ENCODE measurements at places on chromosomes 12 and 14. TPM values are rescaled to one million over a fixed set of nuclear protein-coding genes. Genes with fewer than 3 reads are reported as not detected.

Gene RALGAPA1
- total RNA-seq: 99.5 TPM

Gene ZNF664
- total RNA-seq: 67.8 TPM

Gene RD3L
- total RNA-seq: not detected

Gene RND1
- 3.8 TPM for total RNA-seq

Gene DDX51
- total RNA-seq: 18.0 TPM

Gene FOXG1
- 0.15 TPM for total RNA-seq

Gene NKX2-1
- total RNA-seq: 0.18 TPM

GRCh38 chr14:103516426-103517173 is 6.0 kb downstream of the CKB start:
- no peaks in the 10 kb centered on the region for H3K27me3 ChIP-seq
- no peaks in the 10 kb centered on the region for H3K36me3 ChIP-seq
- no peak overlapping the region for H3K27ac ChIP-seq
- no peak overlapping the region for H3K4me3 ChIP-seq
- peak; percentile 29 for DNase-seq

GRCh38 chr14:34691206-34691605 is 23.2 kb downstream of the CFL2 start:
- H3K4me3 ChIP-seq: no peak overlapping the region
- no peaks in the 10 kb centered on the region for H3K36me3 ChIP-seq
- DNase-seq: no peak
- H3K4me1 ChIP-seq: no peaks in the 10 kb centered on the region
- no peak overlapping the region for H3K27ac ChIP-seq
- H3K27me3 ChIP-seq: no peaks in the 10 kb centered on the region

DNA sequence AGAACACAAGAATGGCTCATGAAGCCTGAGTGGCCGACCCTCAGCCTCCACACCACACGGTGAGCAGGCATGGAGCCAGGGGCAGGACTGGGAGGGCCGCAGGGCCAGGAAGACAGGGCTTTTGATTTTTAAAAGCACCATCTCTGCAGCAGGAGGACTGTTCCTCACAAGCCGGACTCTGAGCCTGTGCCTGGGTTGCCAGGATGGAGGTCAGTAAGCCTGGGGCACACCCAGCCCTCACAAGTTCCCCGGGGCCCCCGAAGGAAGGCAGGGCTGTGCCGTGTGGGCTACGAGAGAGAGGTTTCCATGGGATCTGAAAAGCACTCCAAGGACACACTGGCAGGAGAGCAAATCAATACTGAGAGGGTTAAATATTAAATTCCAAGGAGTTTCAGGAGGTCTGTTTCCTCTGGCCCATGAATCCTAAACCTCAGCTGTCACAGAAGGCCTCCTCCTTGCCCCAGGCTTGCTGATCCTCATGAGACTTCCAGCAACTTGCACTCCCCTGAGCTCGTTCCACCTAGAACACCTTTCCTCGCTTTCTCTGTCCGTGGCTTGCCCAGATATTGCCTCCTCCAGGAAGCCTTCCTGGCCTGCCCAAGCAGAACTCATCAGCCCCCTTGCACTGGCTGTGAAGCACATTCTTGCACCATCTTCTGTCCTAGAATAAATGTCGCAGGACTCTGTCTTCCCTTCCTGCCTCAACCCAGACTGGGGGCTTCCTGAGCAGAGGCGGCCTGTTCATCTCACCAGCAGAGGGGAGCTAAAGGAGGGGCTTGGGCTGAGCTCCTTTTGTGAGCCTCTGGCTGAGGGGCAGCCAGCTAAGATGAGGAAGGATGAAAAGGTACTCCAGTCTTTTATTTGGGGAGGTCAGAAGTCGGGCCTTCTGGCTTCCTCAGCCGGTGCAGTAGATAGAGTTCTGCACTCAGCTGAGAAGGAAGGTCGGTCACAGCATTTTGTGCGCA is 64.6 kb downstream of the CCDC88C start:
- H3K27ac ChIP-seq: no peak overlapping the region
- no peak overlapping the region for H3K4me3 ChIP-seq
- H3K36me3 ChIP-seq: no peaks in the 10 kb centered on the region

DNA sequence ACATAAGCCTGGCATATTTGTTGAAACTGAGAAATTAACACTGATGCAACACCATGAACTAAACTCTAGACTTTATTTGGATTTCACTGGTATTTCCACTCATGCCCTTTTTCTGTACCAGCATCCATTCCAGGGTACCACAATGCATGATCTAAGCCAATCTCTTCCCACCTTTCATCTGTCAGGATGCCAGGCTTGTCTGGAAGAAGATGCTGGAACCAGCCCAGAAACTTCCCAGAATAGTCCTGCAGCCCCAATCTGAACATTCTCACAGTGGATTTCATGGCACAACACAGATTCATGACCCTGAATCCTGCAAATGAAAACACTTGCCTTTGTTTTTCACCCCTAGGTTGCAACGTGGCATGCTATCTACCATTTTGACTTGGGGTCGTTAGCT is 189.3 kb upstream of the LHX5 start:
- H3K4me1 ChIP-seq: no peaks in the 10 kb centered on the region
- H3K27ac ChIP-seq: no peak overlapping the region
- DNase-seq: no peak
- H3K4me3 ChIP-seq: no peak overlapping the region

GRCh38 chr14:63428486-63428885 is 109.8 kb upstream of the GPHB5 start:
- no peak for DNase-seq
- H3K27me3 ChIP-seq: no peaks in the 10 kb centered on the region
- H3K4me3 ChIP-seq: no peak overlapping the region
- no peaks in the 10 kb centered on the region for H3K36me3 ChIP-seq
- H3K27ac ChIP-seq: no peak overlapping the region

- H3K4me3 ChIP-seq: no peak overlapping the region
- H3K4me1 ChIP-seq: no peaks in the 10 kb centered on the region
- H3K27ac ChIP-seq: no peak overlapping the region
- H3K36me3 ChIP-seq: no peaks in the 10 kb centered on the region
- DNase-seq: no peak
- H3K27me3 ChIP-seq: no peaks in the 10 kb centered on the region
Measured at GRCh38 chr12:108594-108993, 42.0 kb downstream of the IQSEC3 start.

- H3K27me3 ChIP-seq: no peaks in the 10 kb centered on the region
- no peaks in the 10 kb centered on the region for H3K36me3 ChIP-seq
- H3K4me1 ChIP-seq: no peaks in the 10 kb centered on the region
- H3K27ac ChIP-seq: no peak overlapping the region
- no peak overlapping the region for H3K4me3 ChIP-seq
Measured at GRCh38 chr14:54550514-54550913, 16.4 kb upstream of the SAMD4A start.

- H3K27ac ChIP-seq: no peak overlapping the region
- no peaks in the 10 kb centered on the region for H3K4me1 ChIP-seq
- no peak for DNase-seq
Measured at GRCh38 chr14:53655080-53655785, 301.4 kb downstream of the BMP4 start.

GRCh38 chr14:26174395-26174794 is 423.4 kb downstream of the NOVA1 start:
- no peaks in the 10 kb centered on the region for H3K4me1 ChIP-seq
- H3K27me3 ChIP-seq: no peaks in the 10 kb centered on the region
- no peak for DNase-seq

DNA sequence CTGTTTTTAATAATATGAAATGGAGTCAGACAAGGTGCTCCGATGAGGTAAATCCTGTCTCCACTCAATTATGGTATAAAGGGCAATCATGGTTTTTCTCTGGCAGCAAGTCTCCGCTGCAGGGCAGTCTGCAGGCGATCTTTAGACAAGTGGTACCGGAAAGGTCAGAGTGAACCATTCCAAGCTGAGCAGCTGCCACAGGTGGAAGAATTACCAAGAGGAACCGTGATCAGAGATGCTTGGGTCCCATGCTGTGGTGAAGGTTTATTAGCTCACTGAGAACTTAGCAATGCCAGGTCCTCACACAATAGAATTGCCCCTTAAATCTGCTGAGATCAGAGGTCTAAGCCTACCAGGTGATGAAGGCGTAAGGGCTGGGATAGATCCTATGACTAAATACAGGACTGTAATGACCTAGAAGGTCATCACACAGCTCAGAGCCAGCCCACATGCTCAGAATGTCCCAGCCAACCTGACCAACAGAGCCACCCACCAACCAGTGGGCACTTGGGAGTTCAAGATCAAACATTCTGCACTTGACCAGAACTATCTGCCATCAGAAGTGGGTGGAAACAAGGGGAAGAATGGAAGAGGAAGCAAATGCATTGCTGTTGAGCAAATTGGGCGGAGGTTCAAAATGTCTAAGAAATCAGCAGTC is 175.2 kb upstream of the BCL2L14 start:
- no peak overlapping the region for H3K4me3 ChIP-seq
- peaks cover 2% of the 10 kb centered on the region for H3K4me1 ChIP-seq
- DNase-seq: no peak
- H3K36me3 ChIP-seq: no peaks in the 10 kb centered on the region
- no peaks in the 10 kb centered on the region for H3K27me3 ChIP-seq
- no peak overlapping the region for H3K27ac ChIP-seq

GRCh38 chr14:104926619-104927431 is 2.1 kb downstream of the PLD4 start:
- peaks cover 1% of the 10 kb centered on the region for H3K4me1 ChIP-seq
- no peaks in the 10 kb centered on the region for H3K36me3 ChIP-seq
- no peaks in the 10 kb centered on the region for H3K27me3 ChIP-seq
- H3K4me3 ChIP-seq: no peak overlapping the region

- H3K27me3 ChIP-seq: no peaks in the 10 kb centered on the region
- peak within 1 kb of the TSS; percentile 81 for H3K4me3 ChIP-seq
- peaks cover 3% of the 10 kb centered on the region for H3K4me1 ChIP-seq
- peak within 1 kb of the TSS; percentile 96 for H3K27ac ChIP-seq
Measured at GRCh38 chr12:8697476-8698131, at the start of gene RIMKLB. Gene RIMKLB (plus strand): TSS chr12:8697991. CDS start chr12:8713867, 15,876 bp downstream.

GRCh38 chr12:119393677-119394076 is 59.1 kb downstream of the CCDC60 start:
- H3K36me3 ChIP-seq: no peaks in the 10 kb centered on the region
- H3K27me3 ChIP-seq: no peaks in the 10 kb centered on the region
- no peak for DNase-seq

- no peak for DNase-seq
- no peaks in the 10 kb centered on the region for H3K4me1 ChIP-seq
- no peak overlapping the region for H3K27ac ChIP-seq
- no peak overlapping the region for H3K4me3 ChIP-seq
Measured at GRCh38 chr12:72264548-72265175, 7.5 kb upstream of the TRHDE start.

GRCh38 chr14:75653563-75653962 is 7.1 kb downstream of the ERG28 start:
- no peak overlapping the region for H3K4me3 ChIP-seq
- DNase-seq: no peak
- H3K27ac ChIP-seq: no peak overlapping the region
- H3K4me1 ChIP-seq: peaks cover under 1% of the 10 kb centered on the region
- H3K27me3 ChIP-seq: no peaks in the 10 kb centered on the region
- H3K36me3 ChIP-seq: no peaks in the 10 kb centered on the region

GRCh38 chr12:47210776-47211175 is 131.0 kb upstream of the AMIGO2 start:
- H3K4me3 ChIP-seq: no peak overlapping the region
- no peaks in the 10 kb centered on the region for H3K27me3 ChIP-seq
- H3K4me1 ChIP-seq: no peaks in the 10 kb centered on the region
- no peaks in the 10 kb centered on the region for H3K36me3 ChIP-seq

GRCh38 chr12:25436206-25437030 is 116.7 kb downstream of the LMNTD1 start:
- peaks cover 2% of the 10 kb centered on the region for H3K4me1 ChIP-seq
- DNase-seq: peak; percentile 32
- no peak overlapping the region for H3K4me3 ChIP-seq
- no peaks in the 10 kb centered on the region for H3K27me3 ChIP-seq

- no peaks in the 10 kb centered on the region for H3K27me3 ChIP-seq
- H3K4me3 ChIP-seq: peak overlapping the region; percentile 98
Measured at GRCh38 chr14:70906793-70907175, 475 bp upstream of the PCNX1 start.

GRCh38 chr12:110543252-110543959 is 39.7 kb downstream of the PPTC7 start:
- no peaks in the 10 kb centered on the region for H3K36me3 ChIP-seq
- DNase-seq: peak; percentile 93
- peaks cover 7% of the 10 kb centered on the region for H3K4me1 ChIP-seq
- peak overlapping the region; percentile 74 for H3K27ac ChIP-seq
- H3K27me3 ChIP-seq: no peaks in the 10 kb centered on the region
- no peak overlapping the region for H3K4me3 ChIP-seq

DNA sequence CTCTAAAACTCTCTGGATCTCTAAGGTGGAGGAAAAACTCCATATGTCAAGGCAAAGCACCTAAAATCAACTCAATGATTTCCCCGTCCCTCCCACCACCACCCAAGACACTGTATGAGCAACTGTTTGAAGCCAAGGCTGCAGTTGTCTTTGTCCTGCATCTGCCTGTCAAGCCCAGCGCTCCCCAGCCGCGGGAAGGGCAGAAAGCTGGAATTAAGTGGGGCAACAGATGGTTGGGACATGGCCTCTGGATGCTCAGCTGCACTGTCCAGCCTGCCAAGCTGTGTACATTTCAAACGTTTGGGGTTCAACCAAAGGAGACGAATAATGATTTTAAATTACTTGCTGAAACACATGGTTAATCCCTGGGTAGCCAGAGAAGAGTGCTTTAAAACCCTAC is 42.2 kb upstream of the PTGR2 start:
- no peak for DNase-seq
- H3K27me3 ChIP-seq: no peaks in the 10 kb centered on the region
- H3K36me3 ChIP-seq: no peaks in the 10 kb centered on the region
- H3K4me3 ChIP-seq: no peak overlapping the region

- H3K27me3 ChIP-seq: no peaks in the 10 kb centered on the region
- DNase-seq: peak; percentile 79
- no peaks in the 10 kb centered on the region for H3K36me3 ChIP-seq
- no peak overlapping the region for H3K4me3 ChIP-seq
- peaks cover 17% of the 10 kb centered on the region for H3K4me1 ChIP-seq
- H3K27ac ChIP-seq: peak overlapping the region; percentile 81
Measured at GRCh38 chr12:52063981-52064649, 5.7 kb upstream of the ATG101 start.

DNA sequence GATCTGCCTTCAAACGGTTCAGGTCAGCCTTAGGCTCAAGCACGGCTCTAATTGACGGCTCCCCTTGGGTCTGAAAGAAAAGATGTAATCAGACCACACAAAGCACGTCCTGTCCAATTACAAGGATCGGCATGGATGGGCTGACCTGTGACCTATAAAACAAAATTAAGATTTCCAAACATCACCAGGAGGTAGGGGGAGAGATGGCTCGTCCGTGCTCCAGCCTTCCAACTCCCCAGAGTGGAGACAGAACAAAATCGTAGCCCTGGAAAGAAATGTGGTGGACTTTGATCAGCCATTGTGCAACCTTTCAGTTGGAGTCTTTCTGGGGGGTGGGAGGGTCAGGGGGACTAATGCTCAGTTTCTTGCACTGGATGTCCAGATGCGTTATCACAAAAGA is 226.6 kb upstream of the DIO3 start:
- H3K36me3 ChIP-seq: no peaks in the 10 kb centered on the region
- no peak for DNase-seq
- no peaks in the 10 kb centered on the region for H3K27me3 ChIP-seq

DNA sequence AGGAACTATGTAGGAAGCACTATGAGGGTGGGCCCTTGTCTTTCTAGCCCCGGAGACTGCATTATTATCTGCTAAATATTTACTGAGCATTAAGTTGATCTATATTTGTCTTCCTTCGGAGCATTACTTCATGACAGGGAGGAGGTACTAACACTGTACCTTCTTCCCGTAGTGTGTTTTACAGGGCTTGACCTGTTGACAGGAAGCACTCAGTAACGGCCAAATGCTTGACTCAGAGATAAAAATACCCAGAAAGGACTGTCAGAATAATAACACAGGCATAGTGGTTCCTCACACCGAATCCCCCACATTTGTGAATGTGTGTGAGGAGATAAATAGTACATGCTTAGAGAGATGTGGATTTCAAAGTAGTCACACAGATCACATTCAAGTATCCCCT is 466.6 kb downstream of the EGLN3 start:
- no peaks in the 10 kb centered on the region for H3K4me1 ChIP-seq
- H3K27me3 ChIP-seq: no peaks in the 10 kb centered on the region
- H3K4me3 ChIP-seq: no peak overlapping the region
- no peak for DNase-seq
